ENCODE measurements at places on chromosomes 4 and X. TPM values are rescaled to one million over a fixed set of nuclear protein-coding genes. Genes with fewer than 3 reads are reported as not detected.

DNA sequence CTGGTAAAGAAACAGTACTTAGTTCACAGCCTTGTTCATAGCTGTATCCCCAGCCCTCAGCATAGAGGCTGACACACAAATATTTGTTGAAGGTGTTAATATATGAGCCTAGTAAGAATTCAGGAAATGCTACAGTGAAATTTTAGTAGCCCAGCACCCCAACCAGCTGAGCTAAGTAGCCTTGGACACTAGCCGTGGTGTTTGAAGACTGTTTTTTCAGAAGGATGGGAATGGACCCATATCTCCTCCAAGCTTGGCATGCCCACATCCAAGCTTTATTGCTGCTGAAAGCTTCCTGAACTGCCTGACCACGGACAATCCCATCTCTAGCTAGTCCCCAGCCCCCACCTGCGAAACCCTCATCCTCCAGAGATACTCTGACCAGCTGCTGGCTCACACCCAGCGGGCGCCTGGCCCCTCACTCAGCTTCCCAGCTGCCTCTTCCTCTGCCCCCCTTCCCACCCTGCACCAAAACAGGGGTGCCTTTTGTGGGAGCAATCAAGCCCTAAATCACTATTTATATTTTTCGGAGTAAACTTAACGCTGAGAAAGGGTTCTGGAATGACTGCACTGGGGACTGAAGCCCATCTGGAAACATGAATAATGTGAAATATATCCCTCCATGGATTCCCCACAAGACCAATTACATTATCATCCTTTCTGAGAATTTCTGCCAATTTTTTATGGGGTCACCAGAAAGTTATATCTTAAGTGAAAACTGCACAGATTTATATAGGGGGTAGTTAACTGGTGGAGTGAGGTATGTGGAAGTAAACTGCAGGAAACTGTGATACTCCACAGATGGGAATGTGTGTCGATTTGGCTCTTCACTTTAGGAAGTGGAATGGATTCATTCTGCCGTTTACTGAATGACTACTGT lies 41.1 kb upstream of the CBR4 start:
- H3K36me3 ChIP-seq, result no peaks in the 10 kb centered on the region
- peak overlapping the region; percentile 88 for H3K27ac ChIP-seq
- H3K27me3 ChIP-seq, result no peaks in the 10 kb centered on the region
- H3K4me1 ChIP-seq, result peaks cover 48% of the 10 kb centered on the region
- no peak for DNase-seq

DNA sequence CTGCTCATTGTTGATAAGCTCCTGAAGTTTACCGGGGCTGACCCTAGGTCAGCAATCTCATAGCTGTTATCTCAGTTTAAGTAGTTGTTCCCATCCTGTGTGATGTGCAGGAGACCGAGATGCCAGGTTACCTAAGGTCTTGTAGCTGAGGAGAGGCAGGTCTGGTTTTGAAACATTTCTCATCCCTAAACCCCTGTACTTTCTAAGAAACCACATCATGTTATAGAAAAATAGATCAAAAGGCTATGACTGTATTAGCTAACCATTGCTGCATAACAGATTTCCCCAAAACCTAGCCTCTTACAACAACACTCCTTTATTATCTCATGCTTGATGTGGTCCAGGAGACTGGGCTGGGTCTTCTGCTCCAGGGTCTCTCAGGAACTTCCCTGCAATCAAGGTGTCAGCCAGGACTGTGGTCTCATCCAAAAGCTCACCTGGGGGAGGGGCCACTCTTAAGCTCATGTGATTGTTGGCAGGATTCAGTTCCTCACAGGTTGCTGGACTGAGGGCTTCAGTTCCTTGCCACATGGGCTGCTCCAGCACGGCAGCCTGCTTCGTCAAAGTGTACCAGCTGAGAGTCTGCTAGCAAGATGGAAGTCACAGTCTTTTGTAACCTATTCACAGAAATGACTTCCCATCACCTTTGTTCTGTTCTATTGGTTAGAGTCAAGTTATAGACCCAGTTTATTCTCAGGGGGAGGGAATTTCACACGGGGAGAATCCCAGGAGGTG lies 60.9 kb upstream of the CLCN4 start:
- H3K4me1 ChIP-seq, result peaks cover 32% of the 10 kb centered on the region
- no peak overlapping the region for H3K4me3 ChIP-seq
- H3K27ac ChIP-seq, result no peak overlapping the region
- no peaks in the 10 kb centered on the region for H3K27me3 ChIP-seq
- DNase-seq, result no peak

GRCh38 chrX:109475174-109475891 lies 6.6 kb downstream of the GUCY2F start:
- H3K36me3 ChIP-seq, result no peaks in the 10 kb centered on the region
- no peak overlapping the region for H3K27ac ChIP-seq

Gene ADGRG2
- 0.16 TPM for total RNA-seq

Measured in left ventricle myocardium inferior (tissue), 1 donor.